ENCODE measurements at places on chromosomes 1 and 21.

GRCh38 chr1:79662596-79662995 lies 656.1 kb upstream of the ADGRL4 start:
- DNase-seq: no peak

DNA sequence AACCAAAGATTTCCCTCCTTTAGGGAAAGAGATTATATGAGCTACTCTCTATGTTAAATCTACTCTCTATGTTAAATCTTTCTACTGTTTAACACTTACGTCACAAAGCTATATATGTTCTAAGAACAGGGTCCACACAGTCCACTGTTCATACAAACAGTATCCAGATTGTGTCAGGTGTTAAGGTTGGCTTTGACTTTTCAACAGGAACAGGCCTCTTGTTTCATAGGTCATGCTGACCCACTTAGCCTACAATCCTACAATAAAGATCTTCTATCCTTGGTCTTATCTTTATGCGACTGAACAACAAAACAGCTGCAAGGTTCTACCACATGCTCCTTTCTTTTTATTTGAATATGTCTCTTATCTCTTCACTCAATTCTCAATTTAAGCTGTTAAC lies 134.9 kb downstream of the LTN1 start:
- no peak for DNase-seq

DNA sequence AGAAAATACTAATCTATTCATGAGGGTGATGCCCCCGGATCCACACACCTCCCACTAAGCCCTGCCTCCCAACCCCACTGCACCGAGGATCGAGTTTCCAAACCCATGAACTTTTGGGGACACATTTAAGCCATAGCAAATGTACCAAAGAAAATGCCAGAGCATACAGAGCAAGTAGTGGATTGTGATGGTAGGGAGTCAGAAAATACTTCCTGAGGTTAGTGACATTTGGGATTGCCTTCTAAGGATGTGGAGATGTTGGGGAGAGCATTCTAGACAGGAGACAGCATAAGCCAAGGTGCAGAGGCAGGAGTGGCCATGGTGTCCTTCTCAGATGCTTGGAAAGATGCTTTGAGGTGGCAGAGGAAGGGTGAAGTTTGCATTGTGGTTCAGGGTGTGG lies 32.2 kb downstream of the ANGEL2 start:
- DNase-seq: no peak

- DNase-seq: no peak
Measured at GRCh38 chr1:116373431-116374352, 648 bp downstream of the ATP1A1 start.

GRCh38 chr1:63713627-63714481 lies 60.0 kb upstream of the ROR1 start:
- DNase-seq: no peak

DNA sequence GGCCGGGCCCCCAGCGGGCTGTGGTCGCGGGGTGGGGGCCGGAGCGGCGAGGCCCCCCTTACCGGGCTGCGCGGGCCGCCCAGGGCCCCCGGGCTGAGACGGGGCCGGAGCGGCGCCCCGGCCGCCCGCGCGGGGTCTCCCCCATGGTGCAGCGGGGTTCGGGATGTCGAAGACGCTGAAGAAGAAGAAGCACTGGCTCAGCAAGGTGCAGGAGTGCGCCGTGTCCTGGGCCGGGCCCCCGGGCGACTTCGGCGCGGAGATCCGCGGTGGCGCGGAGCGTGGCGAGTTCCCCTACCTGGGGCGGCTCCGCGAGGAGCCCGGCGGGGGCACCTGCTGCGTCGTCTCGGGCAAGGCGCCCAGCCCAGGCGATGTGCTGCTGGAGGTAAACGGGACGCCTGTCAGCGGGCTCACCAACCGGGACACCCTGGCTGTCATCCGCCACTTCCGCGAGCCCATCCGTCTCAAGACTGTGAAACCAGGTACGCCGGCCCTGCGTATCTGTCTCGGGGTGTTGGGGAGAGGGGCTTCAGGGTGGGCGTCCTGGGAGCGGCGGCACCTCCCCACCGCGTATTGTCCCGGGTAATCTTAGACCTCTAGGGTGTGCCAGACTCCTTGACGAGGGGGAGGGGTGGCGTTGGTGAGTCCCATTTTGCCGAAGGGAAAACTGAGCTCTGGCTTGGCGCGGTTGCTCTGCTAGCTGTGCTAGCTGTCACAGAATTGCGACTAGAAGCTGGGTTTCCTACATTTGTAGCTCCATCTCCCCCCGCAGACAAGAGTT lies 745 bp downstream of the MAGI3 start:
- no peak for DNase-seq

GRCh38 chr1:224733027-224733911 lies 117.2 kb downstream of the CNIH3 start:
- no peak for DNase-seq

GRCh38 chr1:224502459-224503160 lies 68.0 kb upstream of the WDR26 start:
- no peak for DNase-seq

DNA sequence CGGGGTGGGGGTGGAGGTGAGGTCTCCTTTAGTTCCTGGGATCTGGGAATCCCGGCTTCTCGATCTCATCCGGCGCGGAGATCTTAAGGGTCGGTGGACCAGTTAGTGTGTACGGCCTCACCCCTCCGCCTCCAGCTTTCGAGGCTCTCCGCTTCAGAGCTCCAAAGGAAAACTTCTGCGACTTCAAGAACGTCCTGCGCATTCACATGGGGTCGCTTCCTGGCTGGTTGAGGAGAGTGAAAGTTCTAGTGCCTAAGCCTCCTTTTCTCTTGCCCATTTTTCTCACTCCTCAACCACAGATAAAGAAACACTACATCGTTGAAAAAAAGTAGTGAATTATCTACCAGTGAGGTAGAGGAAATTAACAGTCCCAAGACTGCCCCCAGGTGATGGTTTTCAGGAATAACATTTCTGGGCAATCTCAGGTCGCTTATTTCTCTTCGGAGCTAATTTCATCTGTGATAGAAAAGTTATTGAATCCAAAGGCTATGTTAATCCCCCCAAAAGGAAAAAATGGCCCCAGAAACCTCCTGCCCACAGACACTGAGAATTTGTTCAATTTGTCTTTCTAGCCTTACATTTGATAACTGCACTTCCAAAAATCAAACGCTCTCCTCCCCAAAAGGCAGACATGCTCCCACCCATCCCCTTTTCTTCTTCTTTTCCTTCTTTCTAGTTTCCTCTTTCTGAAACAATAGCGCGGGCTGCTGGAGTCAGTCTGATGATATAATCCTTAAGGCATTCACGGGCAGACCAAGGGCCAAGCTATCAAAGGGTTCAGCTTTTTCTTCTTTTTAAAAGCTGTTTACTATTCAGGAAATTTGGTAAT lies 20.6 kb upstream of the TBX15 start:
- no peak for DNase-seq

GRCh38 chr1:13513063-13513894 lies 524 bp downstream of the LRRC38 start:
- no peak for DNase-seq

DNA sequence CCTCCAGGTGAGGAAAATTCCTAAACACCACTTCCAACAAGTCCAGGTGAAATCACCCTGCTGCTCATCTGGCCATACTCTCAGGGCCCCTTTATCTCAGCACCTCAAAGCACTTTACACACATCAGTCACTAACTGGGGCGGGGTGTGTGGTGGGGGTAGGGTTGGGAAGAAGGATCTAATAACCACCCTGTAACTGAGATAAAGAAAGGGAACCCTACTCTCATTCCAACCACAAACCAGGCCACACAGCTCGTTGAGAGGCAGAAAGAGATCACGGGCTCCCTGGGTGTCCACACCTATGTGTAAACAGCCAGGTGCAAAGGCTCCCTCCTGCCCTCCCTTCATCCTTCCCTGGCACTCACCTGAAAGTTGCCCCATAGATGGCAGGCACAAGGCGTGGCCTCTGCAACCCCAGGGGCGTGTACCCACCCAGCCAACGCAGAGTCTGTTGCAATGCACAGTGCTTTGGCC lies 20.4 kb downstream of the GPR161 start:
- no peak for DNase-seq
